ENCODE measurements at places on chromosomes 2 and 18. TPM values are rescaled to one million over a fixed set of nuclear protein-coding genes. Genes with fewer than 3 reads are reported as not detected.

The RAD51AP2 gene
- not detected for total RNA-seq

The RPRM gene
- total RNA-seq = under 0.01 TPM

The SPDYA gene
- total RNA-seq = 1.6 TPM

The CCDC85A gene
- 4.6 TPM for total RNA-seq

The NAT8 gene
- not detected for total RNA-seq

The POTEJ gene
- not detected for total RNA-seq

The AKAIN1 gene
- total RNA-seq = not detected

The GDF7 gene
- 4.0 TPM for total RNA-seq

The CRYGC gene
- not detected for total RNA-seq
